Mesothelial cell of epicardium (in vitro differentiated cells): ENCODE measurements at places on chromosomes 2 and 18.

- DNase-seq: no peak
Observed at GRCh38 chr2:100910111-100910510, 90.2 kb downstream of the NPAS2 start.

DNA sequence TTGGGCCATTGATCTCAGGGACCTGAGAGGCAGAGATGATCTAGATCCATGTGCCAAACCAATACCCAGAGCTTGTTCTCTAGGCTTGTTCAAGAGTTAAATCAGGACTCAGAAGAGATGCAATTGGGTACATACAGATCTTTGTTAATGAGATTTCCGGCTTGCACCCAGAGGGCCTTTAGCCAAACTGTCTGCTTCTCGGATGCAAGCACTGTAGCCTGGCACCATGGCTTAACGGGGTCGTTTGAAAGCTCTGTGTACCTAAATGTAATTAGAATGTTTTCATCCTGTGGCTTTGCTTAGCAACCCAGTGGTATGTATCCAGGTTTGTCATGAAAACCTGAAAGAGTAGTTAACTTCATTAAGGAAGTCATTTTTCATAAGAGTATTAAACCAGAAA, 94.2 kb downstream of the TPGS2 start:
- DNase-seq: no peak

- DNase-seq: no peak
Observed at GRCh38 chr2:7378591-7378990, 461.4 kb downstream of the RNF144A start.

GRCh38 chr2:152383702-152384101, 48.7 kb downstream of the FMNL2 start:
- DNase-seq: no peak

- DNase-seq: no peak
Observed at GRCh38 chr2:80302314-80303005, 2.1 kb downstream of the LRRTM1 start.

- DNase-seq: no peak
Observed at GRCh38 chr2:162646794-162647193, 191.8 kb downstream of the KCNH7 start.

DNA sequence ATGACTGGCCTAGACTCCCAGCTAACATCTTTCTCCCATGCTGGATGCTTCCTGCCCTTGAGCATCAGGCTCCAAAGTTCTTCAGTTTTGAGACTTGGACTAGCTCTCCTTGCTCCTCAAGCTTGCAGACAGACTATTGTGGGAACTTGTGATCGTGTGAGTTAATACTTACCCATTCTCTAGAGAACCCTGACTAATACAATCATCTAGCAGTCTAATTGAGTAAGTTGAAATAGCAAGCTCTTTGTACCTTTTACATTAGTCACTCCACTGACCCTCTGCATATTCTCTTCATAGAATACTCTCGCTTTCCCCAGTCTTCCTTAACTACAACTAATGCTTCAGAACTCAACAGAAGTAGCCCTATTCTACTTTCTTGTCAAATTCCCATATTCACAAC, 434.6 kb upstream of the NXPH2 start:
- DNase-seq: no peak

DNA sequence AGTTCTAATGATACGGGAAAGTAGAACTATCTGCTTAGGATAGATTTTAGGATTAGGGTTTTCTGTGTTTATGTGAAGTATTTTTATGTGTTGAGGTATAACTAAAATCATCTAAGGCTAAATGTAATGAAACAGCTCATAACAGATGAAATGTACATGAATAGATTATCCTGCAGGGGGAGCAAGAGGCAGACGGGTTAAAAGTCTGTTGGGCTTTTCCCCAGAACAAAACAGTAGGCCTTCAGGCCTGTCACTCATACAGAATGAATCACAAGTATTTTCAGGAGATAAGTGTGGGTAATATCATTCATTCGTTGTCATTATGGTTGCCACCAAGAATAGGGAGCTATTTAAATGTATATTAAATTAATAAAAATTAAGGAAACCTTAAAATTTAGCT, 107.9 kb upstream of the IL1R2 start:
- DNase-seq: no peak

- no peak for DNase-seq
Observed at GRCh38 chr2:98126061-98126460, 39.1 kb downstream of the VWA3B start.

DNA sequence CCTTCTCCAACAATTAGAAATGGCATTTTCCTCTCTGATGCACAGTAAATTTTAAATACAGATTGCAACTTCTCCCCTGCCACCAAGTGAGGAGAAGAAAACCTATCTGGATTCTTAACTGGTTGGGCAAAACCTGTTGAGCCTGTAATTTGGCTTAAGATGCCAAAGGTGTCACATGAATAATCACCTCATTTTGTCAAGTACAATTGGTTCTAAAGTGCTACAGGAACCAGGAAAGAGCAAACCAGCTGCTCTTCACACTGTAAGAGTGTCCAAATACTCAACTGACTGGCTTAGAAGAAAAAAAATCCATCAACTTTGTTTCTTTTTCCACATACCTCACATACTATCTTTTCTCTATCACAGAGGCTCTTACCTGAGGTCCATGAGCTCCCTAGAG, 35.4 kb downstream of the NPC1 start:
- no peak for DNase-seq

DNA sequence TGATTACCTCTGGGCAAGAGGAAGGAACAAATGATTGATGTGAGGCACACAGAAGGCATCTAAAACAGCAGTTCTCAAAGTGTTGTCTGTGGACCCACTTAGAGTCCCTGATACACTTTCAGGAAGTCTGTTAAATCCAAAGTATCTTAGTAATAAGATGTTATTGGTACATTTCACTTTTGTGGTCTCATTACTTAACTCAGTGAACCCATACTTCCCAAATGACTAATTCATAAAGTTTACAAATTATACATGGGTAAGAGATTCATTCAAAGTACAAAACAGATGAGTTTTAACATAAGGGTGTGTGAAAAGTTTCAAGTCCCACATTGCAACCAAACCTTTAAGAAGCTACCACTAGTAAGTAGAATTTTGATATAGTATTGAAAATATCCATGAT, 440.5 kb downstream of the NUP35 start:
- DNase-seq: no peak

GRCh38 chr18:49654347-49654746, 92.5 kb downstream of the LIPG start:
- no peak for DNase-seq

GRCh38 chr2:70888366-70888922, 47.3 kb upstream of the ATP6V1B1 start:
- no peak for DNase-seq

DNA sequence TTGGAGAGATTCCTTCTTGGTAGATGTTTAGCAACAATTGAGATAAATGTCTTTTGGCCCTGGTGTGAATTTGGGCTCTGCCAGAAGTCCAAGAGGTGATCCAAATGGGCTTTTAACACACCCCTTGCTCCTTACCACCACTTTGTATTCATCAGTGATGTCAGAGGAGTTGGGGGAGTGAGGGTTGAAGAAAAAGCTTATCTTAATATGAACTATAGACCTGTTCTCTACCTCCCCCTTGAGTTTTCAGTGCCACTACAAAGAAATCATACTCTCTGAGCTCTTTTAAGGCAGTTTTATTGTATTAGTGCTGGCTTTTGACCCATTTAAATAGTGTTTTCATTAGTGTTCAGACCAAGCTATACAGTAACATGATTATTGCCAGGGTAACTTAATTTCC, 229.1 kb downstream of the PHLPP1 start:
- DNase-seq: no peak

GRCh38 chr2:163135256-163135655, 296.7 kb upstream of the KCNH7 start:
- DNase-seq: no peak

DNA sequence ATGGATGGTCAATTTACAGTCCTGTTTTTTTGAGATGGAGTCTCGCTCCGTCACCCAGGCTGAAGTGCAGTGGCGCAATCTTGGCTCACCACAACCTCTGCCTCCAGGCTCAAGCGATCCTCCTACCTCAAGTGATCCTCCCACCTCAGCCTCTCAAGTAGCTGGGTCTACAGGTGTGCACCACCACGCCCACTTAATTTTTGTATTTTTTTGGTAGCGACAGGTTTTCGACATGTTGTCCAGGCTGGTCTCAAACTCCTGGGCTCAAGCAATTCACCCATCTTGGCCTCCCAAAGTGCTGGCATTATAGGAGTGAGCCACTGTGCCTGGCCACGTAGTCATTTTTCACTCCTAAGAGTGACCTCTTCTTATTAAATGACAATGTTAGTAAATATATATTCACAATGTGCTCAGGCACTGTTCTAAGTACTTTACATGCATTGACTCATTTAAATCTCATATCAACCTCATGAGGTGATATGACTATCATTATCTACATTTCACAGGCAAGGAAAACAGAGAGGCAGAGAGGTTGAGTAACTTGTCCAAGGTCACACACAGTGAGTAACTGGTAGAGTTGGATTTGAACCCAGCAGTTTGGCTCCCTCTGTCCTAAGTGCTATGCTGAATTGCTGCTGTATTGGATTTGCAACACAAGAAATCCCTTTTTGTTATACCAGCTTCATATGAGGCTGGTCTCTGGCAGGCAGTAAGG, 5.6 kb upstream of the DIS3L2 start:
- DNase-seq: no peak

DNA sequence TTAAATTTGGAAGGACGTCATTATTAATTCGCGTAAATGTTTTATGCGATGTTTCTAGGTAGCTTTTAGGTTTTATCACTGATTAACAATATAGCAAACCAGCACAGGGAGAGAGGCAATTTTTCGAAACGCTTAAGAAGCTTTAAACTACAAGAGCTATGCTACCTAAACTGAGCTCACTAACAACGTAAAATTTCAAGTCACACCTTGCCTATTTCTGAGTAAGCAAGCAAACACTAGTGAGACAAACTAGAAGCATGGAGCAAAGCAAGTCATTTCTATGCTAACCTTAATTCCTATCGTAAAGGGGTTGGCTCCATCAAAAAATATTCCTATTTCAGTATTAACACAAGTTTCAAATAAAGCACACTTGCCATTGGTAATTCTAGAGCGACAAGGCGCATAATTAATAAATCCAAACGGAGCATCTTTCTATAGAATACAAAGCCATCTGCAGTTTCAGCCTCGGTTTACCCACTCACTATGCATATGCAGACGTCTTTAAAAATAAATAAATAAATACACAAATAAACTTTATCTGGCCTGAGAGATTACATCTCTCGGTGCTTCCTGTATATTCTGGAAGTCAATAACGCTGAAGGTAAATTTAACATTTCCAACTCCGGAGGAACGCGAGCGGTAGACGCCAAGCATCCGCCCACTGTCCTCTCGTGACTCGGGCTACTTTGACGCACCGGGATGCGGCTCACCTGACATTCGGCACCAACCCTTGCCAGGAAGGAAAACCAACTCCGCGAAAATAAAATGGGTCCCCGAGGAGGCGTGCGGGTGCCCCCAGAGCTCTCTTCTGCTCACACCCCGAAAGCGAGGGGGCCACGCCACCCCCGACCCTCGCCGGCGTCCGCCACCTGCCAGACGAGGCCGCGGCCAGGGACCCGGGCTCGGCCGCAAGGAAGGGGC, 947 bp downstream of the ITSN2 start:
- DNase-seq: no peak

DNA sequence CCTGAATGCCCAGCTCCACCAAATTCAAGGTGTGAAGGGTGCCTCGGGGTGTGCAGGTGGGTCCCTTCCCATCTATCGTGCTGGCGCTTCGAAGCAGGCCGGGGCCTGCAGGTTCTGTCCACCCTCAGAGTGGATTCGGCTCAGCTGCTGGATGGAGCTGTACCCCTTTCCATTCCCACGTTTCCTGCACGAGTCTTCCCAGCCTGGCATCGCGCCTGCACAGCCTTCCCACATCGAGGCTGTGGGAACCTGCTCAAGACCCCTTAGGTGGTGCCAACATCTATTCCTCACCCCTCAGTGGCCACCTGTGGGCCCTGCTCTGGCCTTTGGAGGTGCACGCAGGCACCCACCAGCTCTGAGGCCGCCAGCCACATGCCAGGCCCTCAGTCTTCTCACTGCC, 65.7 kb downstream of the PDCL3 start:
- DNase-seq: no peak

- DNase-seq: no peak
Observed at GRCh38 chr2:120344214-120344975, 1.5 kb upstream of the INHBB start.

DNA sequence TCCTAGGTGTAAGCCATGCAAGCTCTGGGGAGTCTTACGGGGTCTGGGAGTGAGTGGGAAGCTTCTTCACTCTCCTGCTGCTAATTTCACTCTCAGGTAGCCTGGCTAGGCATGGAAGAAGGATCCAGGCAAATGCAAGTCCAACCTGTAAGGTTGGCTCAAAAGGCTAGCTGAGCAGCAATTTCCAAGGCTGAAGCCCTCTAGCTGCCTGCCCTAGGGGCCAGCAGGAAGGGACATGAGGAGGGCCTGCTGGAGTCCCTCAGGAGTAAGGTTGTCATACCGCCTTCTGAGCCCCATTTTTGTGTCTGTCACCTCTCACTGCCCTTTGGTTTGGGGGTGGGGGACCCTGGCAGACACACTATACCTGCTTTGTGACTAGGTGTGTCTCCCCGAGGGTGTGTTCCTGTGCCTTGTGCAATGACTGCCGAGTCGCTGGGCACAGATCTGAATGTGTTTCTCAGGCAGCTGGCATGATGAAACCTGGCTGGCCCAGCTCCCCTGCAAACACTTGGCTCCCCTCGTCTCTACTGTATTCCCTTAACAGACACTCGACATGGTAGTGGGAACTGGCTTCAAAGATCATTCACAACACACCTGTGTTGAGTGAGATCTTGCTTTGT, 123.9 kb upstream of the FAM136A start:
- DNase-seq: no peak

GRCh38 chr2:233456111-233456510, 101.8 kb downstream of the DGKD start:
- no peak for DNase-seq

- no peak for DNase-seq
Observed at GRCh38 chr2:34266908-34267697, 668.0 kb upstream of the FAM98A start.

- DNase-seq: no peak
Observed at GRCh38 chr2:74102516-74102915, 45.2 kb downstream of the BOLA3 start.

- no peak for DNase-seq
Observed at GRCh38 chr2:119387381-119388129, 20.8 kb downstream of the DBI start.
